Effector CD8-positive, alpha-beta T cell (primary cell): ENCODE measurements at places on chromosomes 12 and 14.

- no peak for DNase-seq
These were observed 50.8 kb downstream of the ARL1 start for GRCh38 chr12:101356794-101357193.

GRCh38 chr12:112163471-112163991 lies 38.2 kb downstream of the TRAFD1 start:
- no peak for DNase-seq

DNA sequence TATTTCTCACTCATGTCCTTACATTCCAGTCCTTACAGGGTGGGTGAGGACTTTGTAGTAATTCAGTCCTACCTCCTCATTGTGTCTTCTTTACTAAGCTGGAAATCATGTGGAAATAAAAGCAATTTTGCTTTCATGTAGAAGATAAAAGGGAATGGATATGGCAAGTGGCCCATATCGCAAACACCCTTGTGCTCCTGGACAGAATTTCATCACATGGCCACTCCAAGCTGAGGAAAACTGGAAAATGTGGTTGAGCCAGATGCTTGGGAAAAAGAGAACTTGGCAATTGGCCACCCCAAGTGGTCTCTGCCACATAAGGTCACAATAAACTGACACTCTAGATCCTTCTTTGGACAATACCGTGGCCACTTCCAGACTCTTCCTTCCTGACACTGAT lies 64.2 kb upstream of the IFNG-AS1 start:
- DNase-seq, result no peak

- no peak for DNase-seq
These were observed 411.0 kb upstream of the OR4E1 start for GRCh38 chr14:22084393-22085281.

- DNase-seq, result no peak
These were observed 132.9 kb downstream of the PTPN11 start for GRCh38 chr12:112551681-112552080.
